Activated naive CD4-positive, alpha-beta T cell treated with anti-CD3 and anti-CD28 coated beads, Interleukin-2, amount 50 U/mL, for 16 hours (primary cell): ENCODE measurements at places on chromosomes 1 and 21.

GRCh38 chr1:207421078-207421477, 33.0 kb upstream of the CR2 start:
- DNase-seq, result no peak

DNA sequence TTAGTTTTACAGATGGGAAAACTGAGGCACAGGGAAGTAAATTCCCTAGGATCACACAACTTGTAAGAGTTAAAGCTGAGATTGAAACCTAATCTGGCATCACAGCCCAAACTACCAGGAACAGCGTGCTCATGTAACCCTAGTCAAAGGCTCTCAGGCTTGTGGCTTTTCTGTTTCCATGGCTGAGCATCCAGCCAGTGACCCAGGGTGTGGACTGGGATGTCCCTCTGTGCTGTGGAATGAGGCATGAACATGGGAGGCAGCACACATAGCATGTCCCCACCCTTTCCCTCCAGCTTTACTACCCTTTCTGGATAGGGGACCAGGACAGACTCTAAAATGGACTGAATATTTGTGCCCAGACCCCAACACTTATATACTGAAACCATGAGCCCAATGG, 35.1 kb upstream of the RGS16 start:
- no peak for DNase-seq

- DNase-seq, result no peak
These were observed 18.7 kb downstream of the B3GALNT2 start for GRCh38 chr1:235485558-235485957.

DNA sequence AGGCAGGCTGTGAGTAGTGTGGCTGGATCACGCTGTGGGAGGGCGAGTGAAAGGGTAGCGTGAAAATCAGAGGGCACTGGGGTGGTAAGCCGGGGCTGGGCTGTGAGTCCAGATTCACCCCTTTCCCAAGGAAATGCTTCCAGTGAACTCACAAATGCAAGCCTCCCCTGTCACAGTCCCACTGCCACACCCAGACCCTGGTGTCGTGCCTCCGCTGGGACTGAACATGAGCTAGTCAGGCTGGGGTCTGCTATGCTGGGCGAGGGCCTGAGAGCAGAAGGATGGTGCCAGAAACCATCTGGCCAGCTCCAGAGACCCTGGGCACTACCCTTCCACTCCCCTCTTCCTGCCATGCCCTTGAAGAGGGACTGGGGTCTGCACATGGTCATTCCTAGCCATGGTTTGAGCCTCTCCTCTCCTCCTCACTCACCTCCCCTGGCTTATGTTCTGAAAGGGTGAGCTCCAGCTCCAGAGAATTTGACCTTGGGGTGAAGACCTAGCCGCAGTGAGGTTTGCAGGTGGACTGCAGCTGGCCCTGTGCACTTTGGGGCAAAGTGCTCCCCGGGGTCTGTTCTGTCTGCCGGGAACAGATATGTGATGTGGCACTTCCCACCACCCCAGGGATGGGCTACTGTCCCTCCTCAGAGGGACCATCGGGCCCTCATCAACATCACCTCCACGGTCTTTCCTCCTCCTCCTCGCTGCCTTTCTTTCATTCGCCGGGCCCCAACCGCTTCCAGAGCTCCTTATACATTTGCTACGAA, 365.6 kb downstream of the RPS6KC1 start:
- DNase-seq, result no peak

DNA sequence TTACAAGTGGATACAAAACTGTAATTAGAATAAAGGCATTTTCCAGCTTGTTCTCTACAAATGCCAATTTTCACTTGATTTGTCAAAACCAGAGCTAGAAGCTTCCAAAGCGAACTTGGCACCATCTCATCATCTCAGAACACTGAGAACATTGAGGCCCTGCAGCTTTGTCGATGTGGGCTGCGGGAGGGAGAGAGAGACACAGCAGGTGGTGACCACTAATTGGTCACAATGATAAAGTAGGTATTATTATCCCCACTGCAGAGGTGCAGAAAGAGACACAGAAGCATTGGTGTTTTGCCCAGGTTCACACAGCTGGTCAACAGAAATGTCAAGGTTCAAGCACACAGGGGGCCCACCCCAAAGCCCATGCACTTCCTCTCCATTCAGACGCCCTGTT, 72.2 kb upstream of the KRTAP19-8 start:
- DNase-seq, result no peak

DNA sequence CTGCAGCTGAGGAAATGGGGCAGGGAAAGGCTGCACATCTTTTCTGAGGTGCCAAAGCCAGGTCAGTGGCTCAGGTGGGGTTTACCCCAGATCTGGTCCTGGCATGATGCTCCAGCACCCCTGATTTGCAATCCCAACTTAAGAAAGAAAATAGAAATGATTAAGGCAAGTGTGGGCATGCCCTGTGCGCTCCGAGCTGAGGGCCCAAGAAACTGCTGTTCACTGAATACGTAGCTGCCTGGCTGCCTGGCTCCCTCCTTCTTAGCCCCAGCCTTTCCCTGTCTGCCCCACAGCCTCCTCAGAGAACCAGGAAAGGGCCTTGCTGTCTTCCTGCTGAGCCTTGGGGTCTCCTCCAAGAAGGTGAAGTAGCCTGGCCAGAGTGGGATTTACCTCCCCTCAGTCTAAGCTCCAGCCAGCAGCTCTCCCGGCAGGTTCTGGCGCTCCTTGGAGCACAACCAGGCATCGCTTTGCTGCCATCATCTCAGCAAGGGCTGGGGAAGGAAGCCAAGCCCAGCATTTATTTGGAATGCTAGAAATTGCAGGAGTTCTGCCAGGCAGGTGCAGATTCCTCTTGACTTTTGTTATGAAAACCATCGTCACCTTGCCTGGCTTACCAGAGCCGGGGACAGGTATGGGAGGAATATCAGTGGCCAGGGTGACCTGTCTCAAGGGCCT, 51.3 kb upstream of the SELENON start:
- no peak for DNase-seq

DNA sequence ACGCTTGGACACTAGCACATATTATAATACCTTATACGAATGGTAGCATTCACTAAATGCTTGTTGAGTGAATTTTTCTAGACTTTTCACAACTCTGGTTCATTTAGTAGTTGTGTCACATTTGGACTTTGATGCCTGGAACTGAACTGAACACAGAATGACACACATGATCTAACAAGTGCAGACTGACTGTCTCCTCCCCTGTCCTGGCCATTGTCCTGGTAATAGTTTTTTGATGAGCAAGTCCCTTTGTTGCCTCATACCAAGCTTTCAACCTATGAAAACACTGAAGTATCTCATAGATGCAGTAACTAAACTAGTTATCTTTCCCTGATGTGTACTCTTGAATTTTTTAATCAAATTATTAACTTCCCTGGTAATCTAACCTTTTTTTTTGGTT, 66.4 kb downstream of the LRRC8D start:
- no peak for DNase-seq

DNA sequence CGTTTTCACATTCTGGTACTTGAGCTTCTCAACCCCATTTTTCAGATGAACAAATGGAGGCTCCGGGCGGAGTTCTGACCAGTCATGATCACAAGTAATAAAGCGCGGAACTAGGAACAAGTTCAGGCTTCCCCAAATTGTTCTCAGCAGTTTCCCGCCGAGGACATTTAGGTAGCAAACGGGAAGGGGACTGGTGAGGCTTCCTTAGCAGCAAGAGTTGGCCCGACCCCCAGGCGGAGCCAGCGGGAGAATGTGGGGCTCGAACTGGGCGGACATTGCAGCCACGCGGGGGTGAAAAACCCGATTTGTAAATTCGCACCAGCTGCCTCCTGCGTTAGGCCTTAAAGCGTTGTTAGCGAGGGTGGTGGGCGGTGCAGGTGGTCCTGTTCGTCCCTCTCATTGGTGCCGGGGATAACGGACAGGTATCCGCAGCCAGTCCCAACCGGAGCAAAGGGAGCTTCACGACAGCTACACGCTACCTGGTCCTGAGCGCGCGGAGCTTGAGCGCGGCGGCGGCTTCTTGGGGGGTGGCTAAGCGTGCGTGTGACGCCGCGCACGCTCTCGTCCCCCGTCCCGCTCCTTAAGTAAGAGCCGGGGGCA, 15.3 kb downstream of the SEMA6C start:
- DNase-seq, result peak; percentile 92

DNA sequence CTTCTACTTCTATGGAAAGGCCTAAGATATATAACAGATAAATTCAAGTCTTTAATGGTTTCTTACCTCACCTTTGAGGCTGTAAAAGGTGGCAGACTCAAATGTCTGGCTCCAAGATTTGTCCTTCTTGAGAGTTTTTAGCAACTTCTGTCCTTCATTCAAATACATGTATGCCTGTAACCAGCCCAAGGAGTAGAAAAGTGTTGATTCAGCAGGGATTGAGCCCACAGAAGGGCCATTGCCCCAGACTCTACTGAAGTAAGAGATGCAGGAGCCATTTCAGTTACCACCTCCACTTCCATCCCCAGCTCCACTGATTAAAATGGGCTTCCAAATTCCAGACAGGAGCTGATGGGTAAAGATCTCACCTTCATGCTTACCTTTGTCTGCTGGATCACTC, 80.0 kb downstream of the ADCY10 start:
- DNase-seq, result no peak

GRCh38 chr1:1259540-1259939, 13.0 kb upstream of the C1QTNF12 start:
- DNase-seq, result no peak

DNA sequence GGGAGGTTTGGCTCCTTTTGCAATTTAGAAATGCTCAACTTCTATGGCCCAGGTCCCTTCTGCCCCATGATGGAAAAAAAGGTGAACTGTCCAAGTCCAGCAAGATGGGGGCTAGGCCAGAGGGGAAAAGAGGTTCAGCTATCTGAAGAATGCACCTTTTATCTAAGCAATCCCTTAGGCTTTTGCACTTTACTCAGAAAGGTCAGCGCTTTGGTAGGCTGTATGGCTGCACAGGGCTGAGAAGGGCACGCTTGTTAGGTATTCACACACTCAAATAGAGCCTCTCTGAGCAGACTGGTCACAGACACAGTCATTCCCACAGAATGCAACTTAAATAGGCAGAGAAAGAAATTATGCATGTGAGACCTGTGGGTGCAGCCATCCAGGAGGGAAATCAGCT, 31.0 kb downstream of the KANK4 start:
- no peak for DNase-seq

- no peak for DNase-seq
These were observed 62.7 kb downstream of the PDE9A start for GRCh38 chr21:42716074-42716473.

DNA sequence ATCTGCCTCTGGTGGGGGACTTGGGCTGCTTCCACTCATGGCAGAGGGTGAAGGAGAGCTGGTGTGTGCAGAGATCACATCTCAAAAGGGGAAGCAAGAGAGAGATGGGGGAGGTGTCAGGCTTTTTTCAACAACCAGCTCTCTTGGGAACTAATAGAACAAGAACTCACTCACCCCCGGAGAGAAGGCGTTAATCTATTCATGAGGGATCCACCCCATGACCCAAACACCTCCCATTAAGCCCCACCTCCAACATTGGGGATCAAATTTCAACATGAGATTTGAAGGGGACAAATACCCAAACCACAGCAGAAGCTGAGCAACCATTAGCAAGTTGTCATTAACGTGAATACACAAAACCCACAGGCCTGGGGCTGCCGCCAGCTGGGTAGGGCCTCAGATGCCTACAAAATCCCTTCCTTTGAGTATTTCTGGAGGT, 12.0 kb upstream of the VWA5B1 start:
- DNase-seq, result no peak

- DNase-seq, result no peak
These were observed 6.5 kb downstream of the A3GALT2 start for GRCh38 chr1:33314416-33314815.

GRCh38 chr21:14737922-14738321, 191.8 kb upstream of the SAMSN1 start:
- DNase-seq, result peak; percentile 26

- DNase-seq, result peak; percentile 31
These were observed 100.8 kb upstream of the SLC45A1 start for GRCh38 chr1:8217011-8217711.

DNA sequence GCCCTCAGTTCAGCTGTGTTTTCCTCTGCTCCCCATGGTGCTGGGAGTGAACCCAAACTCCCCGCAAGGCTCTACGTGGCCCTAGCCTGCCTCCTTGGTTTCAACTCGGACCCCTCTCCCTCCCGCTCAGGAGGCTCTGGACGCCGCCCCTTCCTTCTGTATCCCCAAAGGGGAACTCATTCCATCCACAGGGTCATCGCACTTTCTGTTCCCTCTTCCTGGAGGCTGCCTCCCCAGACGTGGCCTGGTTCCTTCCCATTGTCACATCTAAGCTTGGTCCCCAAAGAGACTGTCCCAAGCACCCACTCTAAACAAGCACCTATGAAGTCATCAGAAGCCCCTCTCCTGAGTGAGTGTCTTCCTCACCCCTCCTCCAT, 10.9 kb downstream of the KCNAB2 start:
- no peak for DNase-seq
